ENCODE measurements at places on chromosomes 16 and 17.

- no peak for DNase-seq
These were observed 48.6 kb downstream of the PMP22 start for GRCh38 chr17:15216481-15216880.

DNA sequence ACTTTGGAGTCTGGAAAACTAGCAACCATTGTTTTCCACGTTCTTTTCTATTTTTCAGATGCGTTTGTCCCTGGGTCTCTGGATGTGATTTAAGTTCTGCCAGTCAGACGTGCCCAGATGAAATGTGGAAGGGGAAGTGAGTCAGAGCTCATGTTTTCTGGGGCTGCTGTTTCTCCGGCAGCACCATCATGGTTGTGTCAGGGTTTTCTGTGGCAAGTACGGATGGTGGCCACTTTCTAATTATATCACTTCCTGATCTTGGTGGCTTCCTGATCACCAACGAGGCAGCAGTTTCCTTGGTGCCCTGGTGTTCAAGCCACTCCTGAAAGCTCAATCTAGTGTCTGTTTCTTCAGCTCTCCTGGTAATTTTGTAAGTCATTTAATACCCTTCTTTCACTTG, 31.4 kb upstream of the PMFBP1 start:
- no peak for DNase-seq

DNA sequence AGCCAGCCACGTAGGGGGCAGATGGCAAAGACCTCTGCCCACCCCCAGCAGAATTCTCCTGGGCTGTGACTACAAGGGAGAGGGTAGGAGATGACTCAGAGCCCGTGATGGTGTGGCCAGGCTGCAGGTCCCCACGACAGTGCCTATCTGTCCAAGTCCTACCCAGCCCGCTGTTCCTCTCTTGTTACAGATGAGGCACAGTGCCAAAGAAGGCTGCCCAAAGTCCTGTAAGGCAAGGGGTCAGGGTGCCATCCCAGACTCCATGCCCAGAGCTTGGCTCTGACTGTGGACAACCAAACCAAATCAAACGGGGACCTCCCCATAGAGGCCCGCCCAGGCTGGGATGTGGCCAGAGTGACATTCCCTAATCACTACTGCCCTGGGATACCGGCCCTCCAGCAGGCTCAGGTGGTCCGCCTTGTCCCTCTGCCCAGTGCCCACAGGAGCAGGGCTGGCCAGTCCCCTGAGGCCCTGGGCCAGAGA, 12.6 kb upstream of the BCAR1 start:
- no peak for DNase-seq

DNA sequence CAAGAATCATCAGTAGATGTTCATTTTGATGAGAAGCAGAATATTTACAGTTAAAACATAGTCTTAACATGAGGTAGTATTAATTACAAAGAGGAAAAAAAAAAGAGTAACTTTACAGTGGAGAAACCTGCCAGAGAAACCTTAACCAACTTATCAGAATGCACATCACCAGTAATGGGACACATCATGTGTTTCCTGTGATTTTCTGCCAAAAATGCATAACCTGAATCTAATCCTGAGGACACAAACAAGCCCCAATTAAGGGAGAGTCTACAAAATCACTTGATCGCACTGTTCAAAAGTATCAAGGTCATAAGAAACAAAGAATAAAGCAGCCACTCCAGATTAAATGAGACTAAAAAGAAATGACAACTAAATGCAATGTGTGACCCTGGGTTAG, 18.2 kb upstream of the QRICH2 start:
- no peak for DNase-seq

DNA sequence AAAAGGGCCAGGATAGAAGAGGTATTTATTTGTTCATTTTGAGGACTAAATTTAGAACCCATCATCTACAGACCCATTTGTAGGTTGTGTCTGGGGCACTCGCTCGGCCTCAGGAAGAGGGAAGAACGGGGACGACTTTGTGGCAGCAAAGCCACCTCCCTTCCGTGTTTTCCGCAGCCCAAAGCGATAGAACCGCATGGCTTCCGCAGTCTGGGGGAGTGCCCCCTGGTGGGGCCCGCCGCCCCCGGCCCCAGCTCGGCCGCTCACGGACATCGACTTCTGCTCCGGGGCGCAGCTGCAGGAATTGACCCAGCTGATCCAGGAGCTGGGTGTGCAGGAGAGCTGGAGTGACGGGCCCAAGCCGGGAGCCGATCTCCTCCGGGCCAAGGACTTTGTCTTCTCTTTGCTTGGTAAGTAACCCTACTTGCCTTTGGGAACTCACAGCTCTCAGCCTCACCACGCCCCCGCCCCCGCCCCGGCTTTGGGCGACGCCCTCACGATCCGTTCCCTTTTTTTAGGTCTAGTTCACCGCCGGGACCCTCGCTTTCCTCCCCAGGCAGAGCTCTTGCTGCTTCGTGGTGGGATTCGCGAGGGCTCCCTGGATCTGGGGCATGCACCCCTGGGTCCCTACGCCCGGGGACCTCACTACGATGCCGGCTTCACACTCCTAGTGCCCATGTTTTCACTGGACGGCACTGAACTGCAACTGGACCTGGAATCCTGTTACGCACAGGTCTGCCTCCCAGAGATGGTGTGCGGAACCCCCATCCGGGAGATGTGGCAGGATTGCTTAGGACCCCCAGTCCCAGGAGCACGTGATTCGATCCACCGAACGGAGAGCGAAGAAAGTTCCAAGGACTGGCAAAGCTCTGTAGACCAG, 681 bp downstream of the TMEM102 start:
- peak; percentile 51 for DNase-seq

- DNase-seq, result no peak
These were observed 249.3 kb upstream of the CIBAR2 start for GRCh38 chr16:85361441-85362118.

DNA sequence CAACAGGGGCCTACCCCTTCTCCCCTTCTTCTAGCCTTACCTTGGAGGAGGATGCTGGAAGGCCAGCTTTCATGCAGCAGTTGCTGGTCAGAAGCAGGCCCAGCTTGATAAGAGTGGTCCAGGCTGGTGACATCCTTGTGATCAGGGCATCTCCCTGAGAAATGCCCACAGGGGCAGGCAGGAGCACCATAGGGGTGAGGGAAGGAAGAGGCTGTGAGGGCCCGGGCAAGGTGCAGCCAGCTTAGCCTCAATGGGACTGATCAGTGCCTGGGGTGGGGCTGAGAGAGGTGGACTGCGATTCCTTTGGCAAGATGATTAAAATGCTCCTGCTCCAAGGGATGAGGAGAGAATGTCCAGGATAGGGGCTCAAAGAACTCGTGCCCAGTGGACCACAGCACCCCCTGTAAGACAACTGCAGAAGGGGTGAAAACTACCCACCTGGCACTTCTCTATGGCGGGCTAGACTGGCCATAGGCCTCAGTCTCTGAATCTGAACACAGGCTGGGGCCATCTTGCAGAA, 9.5 kb upstream of the GALK1 start:
- DNase-seq, result no peak

- DNase-seq, result no peak
These were observed 19.5 kb upstream of the MGAT5B start for GRCh38 chr17:76848670-76849069.

- DNase-seq, result peak; percentile 60
These were observed at the start of gene ITGA3 for GRCh38 chr17:50055426-50056216. Gene ITGA3, plus strand, starts transcription at chr17:50056110. Its CDS starts 330 bp downstream, at chr17:50056440.

DNA sequence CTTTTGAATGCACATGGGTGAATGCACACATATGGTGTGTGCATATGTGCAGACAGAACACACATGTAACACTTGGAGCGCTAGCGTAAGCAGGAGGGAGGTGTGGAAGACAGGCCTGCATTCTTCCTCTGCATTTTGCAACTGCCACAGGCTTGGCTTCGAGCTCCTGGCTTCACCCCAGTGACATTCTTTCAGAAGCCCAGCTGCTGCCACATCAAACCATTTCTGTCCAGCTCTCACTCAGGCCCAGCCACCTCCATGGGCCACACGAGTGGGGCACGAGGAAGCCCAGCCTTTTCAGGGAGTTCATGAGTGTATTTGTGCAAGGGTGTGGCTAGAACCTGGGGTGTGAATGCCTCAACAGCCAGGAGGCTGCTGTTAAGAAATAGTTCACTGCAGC, 18.8 kb downstream of the LGALS3BP start:
- DNase-seq, result no peak

DNA sequence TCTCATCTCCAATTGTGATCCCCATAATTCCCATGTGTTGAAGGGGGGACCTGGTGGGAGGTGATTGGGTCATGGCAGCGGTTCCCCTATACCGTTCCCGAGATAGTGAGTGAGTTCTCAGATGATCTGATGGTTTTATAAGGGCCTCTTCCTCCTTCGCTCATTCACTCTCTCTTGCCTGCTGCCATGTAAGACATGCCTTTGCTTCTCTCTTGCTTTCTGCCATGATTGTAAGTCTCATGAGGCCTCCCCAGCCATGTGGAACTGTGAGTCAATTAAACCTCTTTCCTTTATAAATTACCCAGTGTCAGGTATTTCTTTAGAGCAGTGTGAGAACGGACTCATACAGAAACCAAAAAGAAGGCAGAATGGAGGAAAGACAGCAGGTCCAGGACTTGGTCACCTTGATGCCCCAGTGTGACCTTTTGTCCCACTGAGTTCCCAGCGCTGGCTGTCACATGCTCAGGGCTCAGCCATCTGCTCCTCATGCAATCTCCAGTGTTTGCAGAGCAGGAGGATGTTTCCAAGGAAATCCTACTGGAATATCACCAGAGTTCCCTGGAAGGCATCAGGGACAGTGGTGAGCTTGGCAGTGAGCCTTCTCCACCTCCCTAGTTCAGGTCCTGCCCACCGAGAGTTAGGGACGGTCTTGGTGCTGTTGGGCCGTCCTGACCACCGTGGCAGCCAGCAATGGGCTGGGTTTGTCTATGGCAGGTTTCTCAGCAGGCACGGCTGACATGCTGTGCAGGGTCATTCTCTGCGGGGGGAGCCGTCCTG, 96.7 kb downstream of the SEC14L1 start:
- no peak for DNase-seq

DNA sequence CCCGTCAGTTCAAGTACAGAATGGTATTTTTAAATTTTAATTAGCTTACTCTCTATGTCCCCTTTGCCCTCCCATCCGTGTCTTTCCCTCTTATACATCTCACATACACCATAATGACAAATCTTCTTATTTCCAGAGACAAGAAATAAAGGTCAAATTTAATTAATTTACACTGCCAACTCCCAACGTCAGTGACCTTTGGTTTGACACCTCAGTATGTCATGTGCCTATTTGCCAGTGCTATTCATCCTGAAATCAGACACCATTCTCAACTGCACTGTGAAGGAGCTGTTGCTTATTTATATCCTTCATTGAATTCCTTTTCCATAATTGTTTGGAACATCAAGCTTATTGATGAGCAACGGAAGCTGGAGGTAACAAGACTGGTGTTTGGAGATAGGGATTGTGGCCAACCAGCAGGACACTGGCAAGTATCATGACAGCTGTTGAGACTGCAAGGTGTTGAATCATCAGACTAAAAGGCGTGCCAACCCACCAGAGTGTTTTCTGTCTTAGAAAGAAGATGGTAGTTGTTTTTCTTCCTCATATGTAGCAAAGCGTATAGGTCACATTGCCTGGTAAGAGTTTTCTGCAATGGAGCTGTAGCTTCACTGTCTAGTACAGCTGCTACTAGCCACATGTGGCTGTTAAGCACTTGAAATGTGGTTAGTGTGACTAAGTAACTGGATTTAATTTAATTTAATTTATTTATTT, 12.5 kb downstream of the CALCOCO2 start:
- no peak for DNase-seq

- DNase-seq, result no peak
These were observed 259.9 kb downstream of the IRF8 start for GRCh38 chr16:86158688-86159360.

GRCh38 chr17:14205992-14206461, 30.6 kb downstream of the CDRT15 start:
- DNase-seq, result peak; percentile 66

DNA sequence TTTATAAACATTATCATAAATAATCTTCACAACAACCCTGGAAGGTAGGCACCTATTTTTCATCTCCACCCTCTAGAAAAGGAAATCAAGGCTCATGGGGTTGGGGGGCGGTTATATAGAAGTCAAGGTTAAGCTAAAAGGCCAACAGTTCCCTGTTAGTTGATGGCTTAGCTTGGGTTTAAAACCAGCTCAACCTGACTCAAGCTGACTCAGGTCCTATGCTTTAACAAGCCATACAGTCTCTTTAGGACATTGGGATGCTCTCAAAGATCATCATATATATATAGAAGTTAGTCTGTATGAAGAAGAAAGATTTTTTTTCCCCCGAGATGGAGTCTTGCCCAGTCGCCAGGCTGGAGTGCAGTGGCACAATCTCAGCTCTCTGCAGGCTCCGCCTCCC, 44.8 kb upstream of the MED13 start:
- DNase-seq, result no peak

- no peak for DNase-seq
These were observed 48.4 kb downstream of the BMERB1 start for GRCh38 chr16:15482748-15483298.

DNA sequence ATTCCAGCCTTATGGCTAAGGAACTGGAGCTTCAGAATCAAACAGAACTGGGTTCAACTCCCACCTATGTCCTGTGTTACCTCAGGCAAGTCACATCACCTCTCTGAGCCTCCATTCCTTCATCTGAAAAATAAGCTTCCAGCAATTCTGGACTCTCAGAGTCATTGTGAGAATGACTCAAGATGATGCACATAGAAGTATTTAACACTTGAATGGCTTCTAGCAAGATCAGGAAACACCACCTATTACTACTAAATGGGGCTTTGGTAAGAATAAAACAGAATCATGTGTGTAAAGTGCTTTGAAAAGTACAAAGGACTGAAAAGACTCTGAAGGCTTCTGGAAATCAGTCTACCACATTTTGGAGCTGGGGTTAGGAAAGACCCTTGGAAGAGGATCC, 30.8 kb upstream of the CALB2 start:
- DNase-seq, result no peak

GRCh38 chr17:79829004-79829403, 10.2 kb downstream of the CBX4 start:
- DNase-seq, result no peak

DNA sequence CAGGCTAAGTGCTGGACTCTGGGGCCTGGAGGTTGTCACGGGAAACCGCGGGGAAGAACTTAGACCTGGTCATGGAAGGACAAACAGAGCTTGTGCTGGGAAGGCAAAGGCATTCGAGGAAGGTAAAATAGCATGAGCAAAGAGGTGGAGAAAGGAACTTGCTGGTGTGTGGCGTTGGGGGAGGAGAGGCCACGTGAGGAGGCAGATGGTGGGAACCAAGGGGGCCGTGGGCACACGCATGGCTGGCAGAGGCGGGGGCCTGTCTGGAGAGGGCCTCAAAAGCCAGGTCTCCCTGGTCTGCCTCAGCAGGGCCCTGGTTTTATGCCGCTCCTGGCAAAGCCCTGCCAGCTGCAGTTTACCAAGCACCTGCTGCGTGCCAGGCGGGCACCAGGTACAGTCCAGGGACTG, 15.3 kb downstream of the CORO7 start:
- no peak for DNase-seq

GRCh38 chr17:75242461-75243042, 18.9 kb downstream of the GGA3 start:
- peak; percentile 42 for DNase-seq

GRCh38 chr16:23868136-23868535, 32.4 kb downstream of the PRKCB start:
- no peak for DNase-seq

Measured in stimulated activated CD4-positive, alpha-beta T cell treated with anti-CD3 and anti-CD28 coated beads, Interleukin-4, amount 100 ng/mL, for 24 hours (primary cell).